ENCODE measurements at places on chromosomes 13 and 19.

GRCh38 chr19:13118424-13119193 is 545 bp downstream of the NACC1 start:
- peak; percentile 78 for DNase-seq

DNA sequence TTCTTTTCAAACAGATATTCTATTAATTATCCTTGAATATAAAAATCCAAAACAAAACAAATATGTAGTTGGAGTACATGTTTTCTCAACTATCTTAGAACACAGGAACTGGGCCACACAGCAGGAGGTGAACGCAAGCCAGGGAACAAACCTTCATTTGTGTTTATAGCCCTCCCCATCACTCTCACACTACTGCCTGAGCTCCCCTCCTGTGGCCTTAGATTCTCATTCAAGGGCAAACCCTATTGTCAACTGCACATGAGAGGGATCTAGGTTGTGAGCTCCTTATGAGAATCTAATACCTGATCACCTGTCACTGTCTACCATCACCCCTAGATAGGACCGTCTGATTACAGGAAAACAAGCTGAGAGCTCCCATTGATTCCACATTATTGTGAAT is 427.1 kb upstream of the PRR20A start:
- DNase-seq = no peak

DNA sequence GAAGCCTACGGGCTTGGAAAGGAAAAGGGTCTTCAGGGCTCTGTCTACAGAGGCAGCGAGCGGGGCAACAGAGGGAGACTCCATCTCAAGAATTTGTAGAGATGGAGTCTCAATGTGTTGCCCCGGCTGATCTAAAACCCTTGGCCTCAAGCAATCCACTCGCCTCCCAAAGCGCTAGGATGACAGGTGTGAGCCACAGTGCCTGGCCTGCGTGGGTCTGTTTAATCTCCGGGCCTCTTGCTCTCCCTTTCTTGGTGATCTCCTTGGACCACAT is 8.1 kb downstream of the RPS9 start:
- no peak for DNase-seq

- DNase-seq = no peak
Measured at GRCh38 chr13:74052402-74052928, 81.7 kb downstream of the KLF12 start.

GRCh38 chr13:79625517-79625916 is 144.6 kb downstream of the NDFIP2 start:
- DNase-seq = no peak

DNA sequence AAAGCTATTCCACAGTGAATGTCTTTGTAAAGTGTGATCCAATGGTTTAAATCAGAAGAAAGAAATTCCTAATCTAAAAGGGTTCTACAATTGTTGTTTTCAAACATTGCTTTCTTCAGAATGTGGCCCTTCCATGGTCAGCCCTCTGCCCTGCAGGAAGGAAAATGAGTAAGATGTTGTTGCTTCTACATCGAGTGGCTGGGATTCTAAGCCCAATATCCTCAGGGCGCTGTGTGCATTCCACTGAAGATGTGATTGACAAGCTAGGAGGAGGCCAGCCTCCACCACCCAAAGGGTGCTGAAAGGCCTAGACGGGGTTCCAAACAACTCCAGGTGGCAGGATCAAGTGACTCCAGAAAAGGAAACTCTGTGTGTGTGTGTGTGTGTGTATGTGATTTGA is 316.9 kb upstream of the TSHZ3 start:
- DNase-seq = no peak
